Amniotic epithelial cell (primary cell): ENCODE measurements at places on chromosomes 7 and 10.

DNA sequence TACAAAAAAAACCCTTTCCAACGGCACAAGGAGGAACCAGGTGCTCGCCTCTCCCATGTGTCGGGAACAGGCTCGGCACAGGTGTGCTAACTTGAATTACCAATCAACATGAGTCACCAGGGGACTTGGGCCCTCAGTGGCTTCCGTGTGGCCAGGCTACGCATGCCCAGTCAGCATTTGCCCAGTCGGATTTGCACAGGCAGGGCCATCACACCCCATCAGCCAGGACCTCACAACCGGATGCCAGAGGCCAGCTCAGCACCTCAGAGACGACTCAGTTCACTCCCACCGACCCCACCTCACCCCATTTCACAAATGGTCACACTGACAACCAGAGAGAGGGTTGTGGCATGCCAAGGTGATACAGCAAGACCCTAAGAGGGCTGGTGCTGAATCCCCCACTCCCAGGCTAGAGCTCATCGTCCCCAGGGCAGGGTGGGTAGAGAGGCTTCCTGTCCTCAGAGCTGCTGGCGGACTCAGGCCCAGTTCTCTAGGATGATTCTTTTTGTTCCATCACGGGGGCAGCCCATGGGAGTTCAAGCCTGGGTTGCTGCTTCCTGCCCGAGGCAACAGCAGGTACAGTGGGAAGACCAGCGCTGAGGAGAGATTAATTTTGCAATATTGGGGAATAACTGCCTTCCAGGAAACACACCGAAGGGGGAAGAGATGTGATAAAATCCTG lies 13.6 kb downstream of the ANXA11 start:
- DNase-seq, result no peak

DNA sequence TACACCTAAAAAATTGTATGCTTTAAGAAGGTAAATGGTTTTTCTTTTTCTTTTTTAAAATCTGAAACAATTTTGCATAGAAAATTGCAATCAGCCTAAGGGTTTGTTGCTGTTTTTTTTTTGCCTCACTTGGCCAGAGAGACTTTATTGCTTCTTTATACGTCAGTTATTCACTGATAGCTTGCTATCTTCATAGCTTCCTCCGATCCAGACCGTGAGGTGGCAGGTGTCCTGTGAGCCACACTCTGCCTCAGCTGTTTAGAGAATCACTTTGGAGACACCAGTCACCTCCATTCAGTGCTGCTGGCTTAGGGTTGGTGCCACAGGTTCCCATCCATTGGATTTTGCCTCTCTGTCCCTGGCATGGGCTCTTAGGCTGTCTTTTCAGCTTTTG lies 68.0 kb downstream of the HHEX start:
- DNase-seq, result no peak

- no peak for DNase-seq
Observed at GRCh38 chr10:77546042-77546441, 91.6 kb downstream of the KCNMA1 start.

DNA sequence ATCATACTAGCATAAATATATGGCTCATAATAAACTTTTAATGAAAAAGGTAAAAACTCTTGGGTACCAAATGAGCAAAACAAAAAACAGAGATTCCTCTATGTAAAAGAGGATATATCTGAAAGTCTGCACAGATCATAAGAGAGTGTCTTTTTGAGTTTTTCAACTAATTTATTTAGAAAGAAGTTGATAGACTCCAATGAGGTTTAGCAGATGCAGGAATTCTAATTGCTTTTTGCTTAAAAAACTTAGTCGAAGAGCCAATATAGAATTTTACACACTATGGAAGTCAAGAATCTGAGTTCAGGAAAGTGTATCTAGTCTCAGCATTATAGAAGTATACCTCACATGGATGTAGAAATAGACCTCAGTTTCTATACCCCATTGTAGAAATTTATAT lies 3.4 kb upstream of the MLLT10 start:
- DNase-seq, result no peak
